ENCODE measurements at places on chromosomes 7 and 10.

GRCh38 chr7:46810986-46811385 is 770.9 kb downstream of the TNS3 start:
- DNase-seq = no peak

DNA sequence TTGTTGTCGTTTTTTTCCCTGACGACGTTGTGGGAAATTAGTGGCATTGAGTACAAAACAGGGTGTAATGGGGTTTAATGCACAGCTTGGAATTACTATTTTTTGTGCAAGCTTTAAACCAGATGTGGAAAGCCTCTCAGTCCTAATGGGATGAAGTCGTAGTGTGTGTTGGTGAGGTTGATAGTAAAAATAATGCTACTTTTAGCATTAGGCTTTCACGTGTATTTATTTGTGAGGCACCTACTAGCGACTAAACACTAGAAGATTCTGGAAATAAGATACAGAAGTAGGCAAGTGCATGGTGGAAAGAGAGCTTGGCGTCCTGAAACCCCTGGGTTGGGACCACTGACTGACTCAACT is 588 bp upstream of the ORC5 start:
- no peak for DNase-seq

- no peak for DNase-seq
Observed at GRCh38 chr7:122984021-122984420, 11.5 kb downstream of the TAS2R16 start.

GRCh38 chr10:121303287-121303890 is 294.9 kb downstream of the FGFR2 start:
- no peak for DNase-seq

- no peak for DNase-seq
Observed at GRCh38 chr7:17121671-17122070, 176.8 kb upstream of the AHR start.

GRCh38 chr7:25238066-25238725 is 9.9 kb upstream of the NPVF start:
- DNase-seq = no peak

DNA sequence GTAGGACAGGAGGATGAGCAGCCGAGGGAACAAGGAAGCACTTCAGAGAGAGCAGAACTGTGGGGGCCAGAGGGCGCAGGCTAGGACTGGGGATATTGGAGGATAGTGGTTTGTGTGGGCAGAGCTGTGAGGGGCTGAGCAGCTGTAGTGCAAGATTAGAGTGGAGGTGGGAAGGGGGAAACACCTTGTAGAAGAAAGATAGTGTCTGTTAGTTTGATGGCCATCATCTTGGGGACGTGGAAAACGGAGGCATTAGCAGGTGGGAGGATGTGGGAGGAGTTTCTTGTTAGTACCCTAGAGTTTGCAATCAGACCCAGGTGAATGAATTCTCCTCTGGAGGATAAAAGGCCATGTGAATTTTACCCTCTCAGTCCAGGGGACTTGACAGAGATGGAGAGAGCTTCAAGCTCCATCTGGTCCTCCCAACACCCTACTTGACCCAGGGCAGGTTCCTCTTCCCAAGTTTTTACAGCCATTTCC is 34.0 kb downstream of the PRSS2 start:
- no peak for DNase-seq

DNA sequence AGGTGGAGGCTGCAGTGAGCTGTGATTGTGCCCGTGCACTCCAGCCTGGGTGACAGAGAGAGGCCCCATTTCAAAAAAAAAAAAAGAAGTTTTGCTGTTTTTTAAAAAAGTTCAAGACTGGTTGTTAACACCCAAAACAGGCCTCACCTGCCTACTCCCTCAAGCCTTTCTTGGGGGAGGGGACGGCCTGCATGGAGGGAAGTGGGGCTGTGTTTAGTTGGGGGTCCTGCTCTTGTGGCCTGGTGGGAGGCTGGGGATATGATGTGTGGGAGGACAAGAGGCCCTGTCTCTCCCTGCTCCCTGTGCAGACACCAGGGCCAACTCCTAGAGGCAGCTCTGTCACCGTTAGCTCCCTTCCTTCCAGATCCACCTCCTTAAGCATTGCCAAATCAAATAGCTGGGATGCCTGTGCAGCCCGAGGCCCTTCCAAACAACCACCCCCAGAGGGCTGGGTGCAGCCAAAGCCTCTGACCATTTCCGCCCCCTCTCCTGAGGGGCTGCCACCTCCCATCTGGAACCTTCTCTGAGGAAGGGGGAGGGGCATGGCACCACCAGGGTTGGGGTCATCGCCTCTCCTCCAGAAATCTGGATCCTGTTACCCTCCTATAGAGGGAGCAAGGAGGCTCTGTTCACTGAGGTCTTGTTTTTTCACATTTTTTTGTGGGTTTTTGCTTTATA is 32.9 kb upstream of the ANKRD2 start:
- no peak for DNase-seq

- no peak for DNase-seq
Observed at GRCh38 chr7:66679633-66680244, 51.1 kb downstream of the KCTD7 start.

GRCh38 chr7:6227294-6227846 is 45.1 kb downstream of the CYTH3 start:
- DNase-seq = no peak

DNA sequence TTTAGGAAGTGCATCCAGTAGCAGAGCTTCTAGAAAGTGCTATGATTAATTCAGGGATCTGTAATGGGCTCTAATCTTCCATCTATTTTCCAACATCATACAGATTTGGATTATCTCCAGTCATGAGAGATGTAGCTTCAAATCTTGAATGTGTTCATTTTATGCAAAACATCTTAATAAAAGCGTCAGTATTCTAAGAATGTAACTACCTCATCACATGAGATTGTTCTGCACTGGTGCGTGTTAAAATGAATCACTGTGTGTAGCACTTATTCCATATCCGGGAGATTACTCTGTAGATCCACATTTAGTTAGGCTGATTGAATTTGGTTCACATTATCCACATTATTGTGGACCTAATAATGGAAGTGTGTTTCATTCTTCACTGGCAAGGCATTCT is 344.9 kb upstream of the CHRM2 start:
- no peak for DNase-seq

DNA sequence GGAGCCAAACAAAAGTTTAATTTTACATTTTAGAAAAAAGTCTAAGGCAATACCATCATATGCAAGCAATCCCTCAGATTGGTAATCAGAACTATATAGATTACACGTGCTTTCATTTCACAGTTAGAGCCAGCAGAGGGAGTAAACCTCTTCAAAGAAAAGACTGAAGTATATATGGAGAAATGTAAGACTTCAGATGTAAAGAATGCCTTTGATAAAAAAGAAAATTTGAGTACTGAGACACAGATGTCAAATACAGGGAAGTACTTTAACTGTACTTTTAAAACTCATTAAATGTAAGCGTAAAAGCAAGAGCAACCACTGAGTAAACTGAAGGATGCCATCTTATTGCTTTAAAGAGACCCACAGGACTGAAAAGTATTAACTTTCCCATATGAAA is 101.4 kb upstream of the FAM133B start:
- no peak for DNase-seq

GRCh38 chr10:34938399-34938670 is 123.2 kb upstream of the PARD3 start:
- no peak for DNase-seq

DNA sequence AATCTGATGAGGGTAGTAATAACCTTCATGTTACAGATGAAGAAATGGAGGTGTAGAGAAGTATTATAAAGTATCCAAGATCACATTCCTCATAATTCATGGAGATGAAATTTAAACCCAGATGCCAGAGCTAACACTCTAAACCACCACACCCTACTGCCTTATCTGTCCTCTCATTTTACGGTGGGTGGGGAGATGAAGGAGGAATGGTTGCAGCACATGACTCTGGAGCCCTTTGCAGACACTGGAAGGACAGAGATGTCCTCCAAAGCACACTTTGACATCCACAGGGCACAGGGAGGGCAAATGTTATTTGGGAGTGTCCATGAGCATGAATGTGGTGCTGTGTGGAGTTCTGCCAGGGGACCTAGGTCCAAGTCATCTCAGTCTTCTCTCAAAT is 1.1 kb downstream of the PLEKHS1 start:
- no peak for DNase-seq

- no peak for DNase-seq
Observed at GRCh38 chr7:37510043-37510634, 61.5 kb upstream of the ELMO1 start.

DNA sequence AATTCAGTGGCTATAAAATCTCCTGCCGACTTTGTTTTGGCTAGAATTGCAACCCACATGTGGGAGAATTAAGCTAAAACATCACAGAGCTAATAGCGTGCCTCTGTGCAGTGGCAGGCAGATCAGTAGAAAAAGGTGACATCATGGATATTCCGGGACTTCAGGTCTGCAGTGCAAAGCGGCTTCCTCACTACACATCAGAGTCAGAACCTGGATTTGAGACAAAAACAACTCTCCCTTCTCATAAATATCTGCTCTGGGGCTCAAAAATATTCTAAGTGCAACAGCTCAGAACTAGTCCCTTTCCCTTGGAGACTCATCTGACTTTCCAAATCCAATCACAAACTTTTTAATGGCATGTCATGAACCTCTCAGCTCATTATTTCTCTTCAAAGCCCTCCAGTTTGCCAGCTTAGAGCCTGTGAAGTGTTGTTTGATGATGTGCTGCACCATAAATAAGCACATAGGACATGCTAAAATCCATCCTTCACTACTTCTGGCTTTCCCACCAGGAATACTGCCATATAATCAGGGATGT is 337.1 kb downstream of the RNLS start:
- DNase-seq = no peak

GRCh38 chr7:129767120-129768015 is 155.8 kb downstream of the NRF1 start:
- DNase-seq = no peak

GRCh38 chr7:76507723-76508406 is 2.5 kb upstream of the UPK3B start:
- DNase-seq = no peak

DNA sequence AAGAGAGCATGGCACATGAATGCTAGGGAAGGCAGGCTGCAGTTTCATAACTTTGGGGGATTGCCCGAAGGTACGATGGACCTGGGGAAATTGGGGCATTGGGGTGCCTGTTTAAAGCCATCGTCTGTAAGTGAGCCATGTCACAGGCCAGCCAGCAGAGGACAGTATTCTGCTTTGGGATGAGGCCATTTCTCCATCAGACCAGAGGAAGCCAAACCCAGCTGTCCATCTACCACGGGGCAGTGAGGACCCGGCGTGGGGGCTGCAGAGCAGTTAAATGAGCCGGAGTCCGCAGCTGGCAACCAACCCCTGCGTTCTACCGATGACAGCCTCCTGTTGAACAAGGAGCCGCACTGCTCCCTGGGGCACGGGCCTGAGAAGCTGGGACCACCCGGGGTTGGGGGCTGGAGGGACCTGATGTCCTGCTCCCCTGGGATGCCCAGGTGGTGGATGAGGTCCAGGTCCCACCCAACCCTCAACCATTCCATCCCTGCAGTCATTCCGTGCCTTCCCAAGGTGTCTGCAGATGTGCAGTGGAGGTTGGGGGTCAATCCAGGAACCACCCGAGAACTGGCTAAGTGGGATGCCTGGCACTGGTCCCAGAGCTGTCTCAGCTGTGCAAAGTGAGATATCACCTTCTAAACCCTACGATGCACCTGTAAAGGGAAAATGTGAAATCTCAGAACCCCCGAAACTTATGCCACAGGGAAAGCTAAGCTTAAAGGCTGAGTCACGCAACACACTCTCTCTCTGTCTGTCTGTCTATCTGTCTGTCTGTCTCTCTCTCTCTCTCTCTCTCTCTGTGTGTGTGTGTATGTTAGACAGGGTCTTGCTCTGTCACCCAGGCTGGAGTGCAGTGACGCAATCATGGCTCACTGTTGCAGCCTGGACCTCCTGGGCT is 12.1 kb upstream of the RHBDD2 start:
- no peak for DNase-seq

GRCh38 chr10:104485632-104486031 is 132.0 kb downstream of the CFAP58 start:
- DNase-seq = no peak

DNA sequence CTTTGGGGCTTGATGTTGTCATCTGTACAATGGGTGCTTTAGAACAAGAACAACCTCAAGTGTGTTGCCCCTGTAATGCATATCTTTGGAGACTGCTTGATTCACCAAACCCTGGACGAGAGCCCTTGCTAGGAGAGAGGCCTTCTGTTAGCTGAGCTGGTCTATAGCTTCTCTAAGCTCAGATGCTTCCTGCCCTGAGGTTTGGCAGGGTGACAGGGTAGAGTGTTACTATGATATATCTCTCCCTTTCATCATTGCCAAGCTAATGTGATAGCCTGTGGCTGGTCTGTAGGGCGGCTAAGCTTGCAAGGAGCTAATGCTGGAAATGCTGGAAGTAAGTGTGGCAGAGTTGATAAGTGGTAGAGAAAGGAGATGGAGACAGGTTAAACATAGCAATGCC is 364.1 kb downstream of the RPS24 start:
- no peak for DNase-seq

DNA sequence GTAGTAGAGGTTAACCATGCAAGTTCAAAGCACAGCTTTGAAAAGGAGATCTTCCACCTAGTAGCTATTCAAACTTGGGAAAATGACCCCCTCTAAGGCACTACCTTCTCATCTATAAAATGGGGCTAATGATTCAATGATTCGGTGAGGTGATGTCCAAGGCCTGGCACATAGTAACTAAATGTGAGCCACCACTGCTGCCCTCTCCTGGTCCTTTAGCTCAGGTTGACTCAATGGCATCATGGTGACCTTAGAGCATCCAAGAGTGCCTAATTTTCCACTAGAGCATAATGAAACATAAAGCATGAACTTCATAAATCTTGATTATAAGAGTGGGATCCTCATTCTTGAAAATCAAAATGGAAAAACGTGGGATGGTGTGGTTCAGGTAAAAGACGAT is 16.3 kb upstream of the PLCE1 start:
- DNase-seq = no peak

- DNase-seq = no peak
Observed at GRCh38 chr7:45484094-45484493, 90.1 kb upstream of the ADCY1 start.

GRCh38 chr7:155229548-155230168 is 68.0 kb upstream of the INSIG1 start:
- DNase-seq = no peak

DNA sequence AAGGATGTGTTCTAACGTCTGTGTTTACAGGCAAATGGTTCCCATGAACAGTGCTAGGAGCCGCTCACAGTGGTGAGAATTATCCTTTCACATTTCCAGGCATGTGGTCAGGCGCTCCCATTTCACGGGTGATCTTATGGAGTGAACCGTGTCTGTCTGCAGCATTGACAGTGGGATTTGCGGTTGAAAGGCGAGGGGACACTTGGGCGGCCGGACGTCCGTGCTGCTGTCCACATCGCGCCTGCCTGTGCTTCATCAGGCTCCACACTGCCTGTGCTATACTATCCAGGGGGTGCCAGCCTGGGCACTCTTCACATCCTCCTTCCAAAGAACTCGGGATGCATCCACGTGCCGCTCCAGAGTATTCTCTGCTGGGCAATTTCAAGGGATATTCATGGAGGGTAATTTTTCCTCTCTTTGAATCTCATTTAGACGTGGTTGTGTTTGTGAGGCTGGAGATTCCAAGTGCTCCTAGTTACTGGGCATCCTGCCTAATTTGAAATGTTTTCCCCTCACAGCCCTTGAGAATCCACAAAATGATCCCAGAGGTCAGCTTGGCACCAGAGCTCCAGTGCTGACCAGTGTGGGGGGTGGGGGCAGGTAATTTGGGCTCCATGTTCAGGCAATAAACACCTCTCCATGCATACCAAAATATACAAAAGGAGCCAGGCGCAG is 61.9 kb upstream of the EBF3 start:
- DNase-seq = no peak

GRCh38 chr7:95527033-95527775 is 41.5 kb downstream of the ASB4 start:
- no peak for DNase-seq
